ENCODE measurements at places on chromosomes 1 and 21.

DNA sequence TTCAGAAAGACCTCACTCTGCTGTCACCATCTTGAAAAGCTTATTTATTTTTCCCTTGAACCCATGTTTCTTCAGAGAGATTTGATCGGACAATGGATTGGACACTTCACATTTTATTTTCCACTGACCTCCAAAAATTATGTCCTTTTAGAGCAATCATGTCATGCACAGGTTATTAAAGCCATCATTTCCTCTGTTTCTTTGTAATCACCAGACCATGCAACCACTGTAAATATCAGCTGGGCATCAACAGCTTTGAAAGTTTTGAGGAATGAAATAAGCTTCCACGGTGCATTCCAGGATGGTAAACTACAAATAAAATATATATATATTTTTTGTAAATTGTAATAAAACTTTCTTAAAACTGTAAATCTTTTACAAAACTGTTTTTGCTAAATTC, 144.1 kb upstream of the ADAMTS5 start:
- no peak for DNase-seq

DNA sequence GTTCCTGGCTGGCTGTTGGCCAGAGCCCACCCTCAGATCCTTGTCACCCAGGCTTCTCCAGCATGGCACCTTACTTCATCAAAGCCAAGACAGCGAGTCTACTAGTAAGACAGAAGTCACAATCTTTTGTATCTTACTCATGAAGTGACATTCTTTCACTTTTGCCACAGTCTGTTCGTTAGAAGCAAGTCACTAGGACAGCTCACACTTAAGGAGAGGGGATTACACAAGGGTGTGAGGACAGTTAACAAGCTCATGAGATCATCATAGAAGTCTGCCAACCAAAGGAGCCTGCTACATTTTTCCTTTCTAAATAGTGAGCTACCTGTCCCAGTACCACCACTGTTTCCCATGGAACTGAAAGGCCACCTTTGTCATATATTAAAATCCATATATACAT, 61.5 kb downstream of the PACC1 start:
- no peak for DNase-seq

DNA sequence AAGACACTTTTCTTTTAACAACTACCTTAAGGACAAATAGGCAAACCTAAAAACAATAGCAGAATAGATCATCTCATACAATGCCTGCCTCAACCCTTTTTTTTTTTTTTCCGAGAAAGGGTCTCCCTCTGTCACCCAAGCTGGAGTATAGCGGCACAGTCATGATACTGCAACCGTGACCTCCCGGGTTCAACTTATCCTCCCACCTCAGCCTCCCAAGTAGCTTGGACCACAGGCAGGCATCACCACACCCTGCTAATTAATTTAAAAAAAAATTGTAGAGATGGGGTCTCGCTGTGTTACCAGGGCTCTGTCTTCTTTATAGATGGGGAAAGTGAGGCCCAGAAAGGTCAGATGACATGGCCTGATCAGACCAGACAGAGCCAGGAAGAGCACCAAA, 7.9 kb downstream of the SH3BGRL3 start:
- no peak for DNase-seq

DNA sequence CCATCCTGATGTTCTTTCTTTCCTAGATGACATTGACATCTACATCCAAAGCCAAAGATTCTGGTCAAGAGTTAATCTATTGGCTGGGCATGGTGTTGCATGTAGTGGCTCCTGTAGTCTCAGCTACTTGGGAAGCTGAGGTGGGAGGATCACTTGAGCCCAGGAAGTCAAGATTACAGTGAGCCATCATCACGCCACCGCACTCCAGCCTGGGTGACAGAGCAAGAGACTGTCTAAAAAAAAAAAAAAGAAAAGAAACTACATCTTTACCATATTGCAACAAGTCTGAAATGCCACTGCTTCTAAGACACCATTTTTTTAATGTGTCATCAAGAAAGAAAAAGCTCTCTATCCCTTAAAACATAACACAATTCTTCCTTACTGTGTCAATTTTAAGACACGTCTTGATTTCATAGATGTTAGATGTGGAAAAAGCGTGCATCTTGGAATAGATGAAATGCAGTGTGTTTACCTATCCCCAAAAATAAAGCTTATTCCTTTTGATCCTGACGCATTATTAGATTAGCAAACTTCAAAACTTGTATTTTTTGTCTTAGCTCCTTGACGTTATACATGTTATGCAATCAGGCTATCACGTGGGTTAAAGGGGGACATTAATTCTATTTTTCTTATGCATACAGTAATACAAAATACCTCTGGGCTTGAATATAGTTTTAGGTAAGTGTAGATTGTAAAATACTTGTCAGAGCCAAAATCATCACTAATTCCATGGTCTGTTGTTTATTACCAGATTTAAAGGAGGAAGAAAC, 46.3 kb downstream of the ELAPOR1 start:
- no peak for DNase-seq

DNA sequence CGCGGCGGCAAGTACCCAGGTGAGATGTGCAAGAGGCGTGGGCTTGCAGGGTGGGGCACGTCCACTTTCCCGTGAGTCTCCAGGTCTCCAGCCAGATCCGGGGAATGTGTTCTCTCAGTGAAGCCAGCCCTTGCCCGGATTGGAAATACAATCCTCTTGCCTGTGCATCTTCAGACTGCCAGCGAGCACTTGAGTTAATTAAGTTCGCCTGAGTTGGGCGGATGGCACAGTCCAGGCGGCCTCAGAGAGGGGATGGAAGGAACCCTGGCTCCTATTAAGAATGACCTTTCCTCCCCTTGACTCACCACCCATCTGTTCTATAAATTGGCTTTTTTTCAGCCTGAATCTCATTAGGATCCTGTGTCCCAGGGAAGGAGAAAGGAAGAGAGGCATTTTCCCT, 33.3 kb upstream of the CNTN2 start:
- no peak for DNase-seq

DNA sequence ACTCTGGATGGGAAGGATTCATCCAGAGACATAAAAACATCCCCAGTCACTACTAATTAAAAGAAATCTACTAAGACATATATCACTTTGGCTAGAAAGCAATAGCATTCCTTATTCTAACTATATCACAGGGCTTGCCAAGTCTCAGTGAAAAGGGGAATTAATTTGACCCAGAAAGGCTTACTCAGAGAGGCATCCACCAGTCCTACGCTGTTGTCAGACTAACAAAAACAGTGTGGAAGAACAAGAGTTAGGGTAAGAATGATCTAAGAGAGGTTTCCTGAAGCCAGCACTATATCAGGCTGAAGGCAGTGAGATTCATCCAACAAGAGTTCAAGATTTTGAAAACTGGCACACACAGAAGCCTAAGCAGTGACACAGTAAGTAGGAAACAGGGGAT, 126.1 kb downstream of the GDAP2 start:
- no peak for DNase-seq

DNA sequence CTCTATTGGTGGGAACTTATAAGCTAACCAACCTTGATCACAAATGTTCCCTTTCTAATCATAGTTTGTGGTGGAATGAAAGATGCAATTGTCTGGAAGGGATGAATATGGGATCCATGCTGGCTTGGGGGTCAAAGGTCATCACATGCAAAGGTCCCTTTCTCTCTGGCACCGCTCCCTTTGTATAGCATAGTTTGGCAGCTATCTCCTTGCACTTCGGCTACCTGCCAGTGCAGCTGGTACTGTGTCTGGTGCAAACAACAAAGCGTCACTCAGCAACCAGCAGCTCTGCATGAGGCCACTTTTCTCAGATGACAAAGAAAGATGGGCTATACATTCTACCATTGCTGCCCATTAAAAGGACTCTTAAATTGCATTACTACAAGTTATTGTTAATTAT, 188.2 kb upstream of the NFIA start:
- DNase-seq: no peak

GRCh38 chr21:37799211-37800056, 116.8 kb downstream of the KCNJ6 start:
- DNase-seq: no peak

- DNase-seq: no peak
These were observed 282.9 kb downstream of the PTPRU start for GRCh38 chr1:29519108-29519787.

DNA sequence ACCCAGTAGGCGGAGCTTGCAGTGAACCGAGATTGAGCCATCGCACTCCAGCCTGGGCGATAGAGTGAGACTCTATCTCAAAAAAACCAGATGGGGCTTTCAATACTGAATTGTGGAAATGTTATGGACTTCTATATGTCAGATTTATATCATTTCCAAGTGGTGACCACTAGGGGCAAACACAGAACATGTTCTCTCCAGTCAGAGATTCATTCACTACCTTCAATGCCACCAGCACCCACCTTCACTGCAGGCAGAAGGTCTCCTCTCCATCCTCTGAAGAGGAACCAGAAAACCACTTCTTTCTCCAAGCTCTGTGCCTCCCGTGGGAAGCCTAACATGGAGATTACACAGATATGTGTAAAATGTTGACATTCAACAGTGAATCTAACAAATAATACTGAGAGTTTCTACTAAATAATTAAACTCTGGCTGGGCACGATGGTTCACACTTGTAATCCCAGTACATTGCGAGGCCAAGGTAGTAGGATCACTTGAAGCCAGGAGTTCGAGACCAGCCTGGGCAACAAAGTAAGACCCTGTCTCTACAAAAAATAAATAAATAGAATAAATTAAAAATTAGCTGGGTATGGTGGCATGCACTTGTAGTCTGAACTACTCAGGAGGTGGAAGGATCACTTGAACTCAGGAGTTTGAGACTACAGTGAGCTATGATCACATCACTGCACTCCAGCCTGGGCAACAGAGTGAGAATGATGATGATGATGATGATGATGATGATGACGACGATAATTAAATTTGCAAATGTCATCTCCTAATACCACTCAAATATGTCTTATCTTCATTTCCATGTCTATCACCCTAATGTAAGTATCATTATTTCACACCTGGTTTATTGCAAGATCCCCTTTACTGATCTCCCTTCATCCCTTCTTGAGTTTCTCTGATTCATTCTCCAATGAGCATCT, 151.1 kb downstream of the ZNF281 start:
- no peak for DNase-seq

DNA sequence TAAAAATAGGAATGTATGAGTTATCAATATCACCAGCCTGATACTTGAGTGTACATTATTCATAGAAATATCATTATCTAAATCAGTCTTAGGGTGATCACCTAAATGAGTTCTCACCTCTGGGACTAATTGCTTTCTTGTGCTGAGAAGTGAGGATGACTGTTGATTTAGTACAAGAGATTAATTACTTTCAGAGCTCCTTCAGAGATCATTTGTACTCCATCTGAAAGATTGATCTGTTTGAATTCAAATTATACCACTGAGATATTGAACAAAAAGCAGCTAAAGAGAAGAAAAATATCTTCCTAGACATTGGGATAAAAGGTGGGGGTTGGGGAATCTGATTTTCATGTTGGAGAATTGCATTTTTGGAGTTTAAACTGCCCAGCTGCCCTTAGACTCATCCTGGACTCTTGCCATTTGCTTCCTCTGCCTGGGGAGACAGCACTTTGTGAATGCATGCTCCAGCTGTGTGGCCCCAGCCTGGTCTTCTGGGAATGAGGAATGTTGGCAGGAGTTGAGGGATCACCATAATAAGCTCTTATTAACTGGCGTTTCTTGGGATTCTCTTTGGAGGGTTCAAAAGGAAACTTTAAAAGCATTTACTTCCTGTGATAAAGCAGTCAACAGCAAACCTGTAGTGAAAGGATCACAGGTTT, 19.7 kb upstream of the PGBD2 start:
- DNase-seq: no peak

DNA sequence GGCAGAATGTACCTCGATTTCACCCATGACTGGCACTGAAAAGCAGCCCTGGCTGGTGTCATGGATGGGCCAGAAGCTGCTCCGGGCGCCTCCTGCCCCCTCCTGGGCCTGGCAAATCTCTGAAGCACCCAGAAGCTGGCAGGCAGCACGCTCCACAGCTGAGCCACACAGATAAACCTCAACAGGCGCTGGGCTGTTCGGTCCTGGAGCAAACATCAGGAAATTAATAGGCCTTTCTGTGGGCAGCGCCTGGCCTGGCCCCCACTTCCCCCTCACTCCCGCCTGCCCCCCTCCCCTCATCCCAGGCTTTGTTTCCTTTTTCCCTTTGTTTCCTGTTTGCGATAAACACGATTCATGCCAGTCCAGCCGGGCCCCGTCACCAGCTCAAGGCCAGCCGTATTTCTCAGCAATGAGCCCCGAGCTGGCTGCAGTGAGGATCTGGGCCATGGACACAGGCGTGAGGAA, 20.1 kb upstream of the DISP3 start:
- DNase-seq: no peak

DNA sequence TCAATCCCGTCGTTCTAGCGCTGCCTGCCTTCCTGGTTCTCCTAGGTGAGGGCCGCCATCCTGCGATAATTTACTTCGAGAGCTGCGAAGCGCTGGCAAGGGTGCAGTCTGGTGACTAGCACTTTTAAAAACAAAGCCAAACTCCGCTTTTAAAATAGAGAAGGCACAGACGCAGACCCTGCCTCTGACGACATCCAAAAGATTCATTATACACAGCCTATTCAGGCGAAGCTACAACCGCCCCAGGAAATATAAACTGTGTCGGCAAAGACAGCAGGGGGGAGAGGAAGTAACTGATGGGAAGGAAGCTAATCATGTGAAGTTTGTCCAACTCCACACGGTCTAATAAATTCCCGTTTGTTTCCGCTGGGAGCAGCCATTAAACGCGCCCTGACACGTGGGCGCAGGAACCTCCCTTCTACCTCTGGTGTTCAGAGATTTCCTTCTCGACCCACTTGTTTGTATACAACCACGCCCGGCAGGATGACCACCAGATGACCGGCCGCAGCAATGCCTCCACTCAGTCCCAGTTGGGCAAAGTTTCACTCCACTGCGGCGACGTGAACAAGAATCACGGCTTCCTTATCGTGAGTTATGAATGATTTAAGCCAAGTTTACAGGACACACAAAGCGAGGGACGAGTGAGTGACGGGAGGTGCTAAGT, 1.3 kb downstream of the GNG12 start:
- DNase-seq: no peak

GRCh38 chr1:219039682-219040154, 134.0 kb upstream of the LYPLAL1 start:
- DNase-seq: no peak

GRCh38 chr1:89866568-89866967, 45.7 kb downstream of the LRRC8D start:
- no peak for DNase-seq

GRCh38 chr1:47927165-47927564, 70.0 kb downstream of the TRABD2B start:
- DNase-seq: no peak

DNA sequence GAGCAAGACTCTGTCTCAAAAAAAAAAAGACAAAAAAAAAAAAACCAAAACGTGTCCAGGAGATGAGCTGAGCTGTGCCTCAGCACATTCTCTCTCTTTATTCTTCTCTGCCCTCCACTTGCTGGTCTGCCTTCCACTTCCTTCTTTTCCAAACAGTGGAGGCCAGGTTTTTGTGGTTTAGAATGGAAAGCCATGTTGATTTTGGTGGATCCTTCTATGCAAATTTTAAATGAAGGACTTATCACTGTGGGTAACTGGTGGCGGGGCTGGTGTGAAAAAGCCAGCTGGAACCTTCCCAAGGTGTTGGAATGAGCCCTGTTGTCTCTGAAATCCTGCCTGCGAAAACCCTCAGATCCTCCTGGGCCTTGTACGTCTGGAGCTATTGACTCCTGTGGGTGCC, 61.9 kb downstream of the PTPRU start:
- no peak for DNase-seq

GRCh38 chr1:36182734-36183133, 26.8 kb downstream of the MAP7D1 start:
- DNase-seq: no peak
